ENCODE measurements at places on chromosomes 12 and 14. TPM values are rescaled to one million over a fixed set of nuclear protein-coding genes. Genes with fewer than 3 reads are reported as not detected.

APEX1 gene
- total RNA-seq, result 125 TPM

TGM1 gene
- total RNA-seq, result 2.6 TPM

AGAP2 gene
- total RNA-seq, result 12.7 TPM

HOXC12 gene
- not detected for total RNA-seq

LAG3 gene
- 1.1 TPM for total RNA-seq

COX8C gene
- not detected for total RNA-seq

GRIP1 gene
- 62.8 TPM for total RNA-seq

TAS2R10 gene
- total RNA-seq, result 1.3 TPM

PGF gene
- total RNA-seq, result 10.3 TPM

LRCOL1 gene
- total RNA-seq, result not detected
